GM12891 (cell line): ENCODE measurements at places on chromosomes 3 and 15.

DNA sequence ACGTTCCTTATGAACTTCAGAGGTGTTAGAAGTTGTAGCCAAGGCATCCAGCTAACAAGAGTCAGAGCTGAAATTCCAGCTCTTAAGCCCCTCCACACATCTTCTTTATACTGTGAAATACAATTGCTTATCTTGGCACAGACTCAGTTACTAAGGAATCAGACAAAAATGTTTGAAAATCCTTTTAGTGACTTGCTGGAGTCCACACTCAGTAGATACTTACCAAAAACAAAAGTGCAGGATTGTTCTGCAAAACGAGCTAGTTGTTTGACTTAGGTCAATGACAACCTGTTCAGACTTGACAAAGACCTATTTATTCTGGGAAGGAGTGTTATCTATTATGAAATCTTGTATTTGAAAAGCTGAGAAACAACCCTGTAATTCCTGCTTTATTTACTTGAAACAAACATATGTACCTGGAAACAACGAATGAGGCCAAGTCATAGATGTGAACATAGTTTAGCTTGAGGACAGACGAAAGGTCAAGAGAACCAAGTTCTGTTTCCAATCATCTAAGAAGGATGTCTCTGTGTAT is 38.5 kb downstream of the B3GNT5 start:
- DNase-seq, result no peak

DNA sequence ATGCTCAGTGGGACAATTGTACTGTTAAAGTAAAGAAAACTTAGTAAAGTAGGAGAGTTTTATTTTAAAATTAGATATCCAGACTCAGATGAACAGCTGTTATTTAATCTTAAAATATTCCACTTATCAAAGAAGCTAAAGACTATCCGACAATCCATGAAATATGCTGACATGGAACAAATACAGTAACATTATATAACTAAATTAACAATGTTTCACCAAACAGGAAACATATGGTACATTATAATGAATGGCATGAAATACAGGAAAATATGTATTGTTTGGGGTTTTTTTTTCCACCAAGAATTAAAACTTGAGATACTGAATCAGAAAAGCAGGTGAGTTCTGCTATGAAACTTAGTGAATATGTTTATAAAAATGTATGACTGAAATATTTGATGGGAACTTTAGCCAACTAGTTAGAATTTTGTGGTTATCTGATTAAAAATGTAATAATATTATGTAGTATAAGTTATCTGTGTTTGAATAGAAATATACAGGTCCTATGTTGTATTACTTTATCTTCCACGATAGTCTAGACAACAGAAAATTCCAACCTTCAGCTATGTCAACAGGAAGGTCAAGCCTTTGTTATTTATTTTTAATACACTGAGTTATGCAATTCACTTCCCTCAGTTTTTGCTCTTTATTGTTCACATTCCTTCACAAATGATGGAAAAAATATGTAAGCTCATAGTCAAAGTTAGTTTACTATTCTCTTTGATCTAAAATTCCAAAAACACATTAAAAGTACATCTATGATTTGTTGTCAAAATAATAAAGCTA is 72.7 kb downstream of the UACA start:
- no peak for DNase-seq

- no peak for DNase-seq
Measured at GRCh38 chr3:147267434-147267833, 138.9 kb downstream of the ZIC4 start.

DNA sequence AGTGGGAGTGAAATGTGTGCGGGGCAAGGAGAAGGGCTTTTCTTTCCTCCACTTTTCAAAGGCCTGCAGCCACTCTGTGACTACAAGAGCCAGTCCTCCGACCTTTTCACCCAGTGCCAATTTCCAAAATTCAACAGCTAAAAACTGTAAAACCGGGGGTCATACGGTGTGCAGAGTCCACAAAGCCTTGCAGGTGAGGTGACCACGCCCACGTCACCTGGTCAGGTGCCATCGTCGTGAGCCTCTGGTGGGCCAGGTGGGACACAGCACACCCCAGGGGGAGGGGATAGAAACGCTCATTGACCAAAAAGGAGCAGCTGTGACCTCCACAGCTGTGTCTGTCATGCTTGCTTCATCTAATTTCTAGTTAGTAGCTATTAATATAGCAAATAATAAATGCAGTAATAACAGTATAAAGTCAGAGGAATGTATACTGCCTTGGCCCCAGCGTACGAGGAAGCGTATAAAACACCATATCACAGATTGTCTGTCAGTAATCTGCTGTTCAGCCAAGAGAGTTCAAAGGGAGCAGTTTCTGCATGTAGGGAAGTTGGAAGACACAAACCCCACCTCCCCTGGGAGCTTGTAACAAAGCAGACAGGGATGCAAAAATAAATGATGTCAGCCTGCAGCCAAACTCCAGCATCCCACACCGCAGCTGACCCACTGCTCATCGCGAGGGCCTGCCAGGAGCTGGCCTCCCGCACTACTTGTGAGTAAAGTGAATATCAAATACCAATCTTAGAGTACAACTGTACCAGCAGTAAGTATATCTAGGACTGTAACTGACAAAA is 86.7 kb downstream of the VGLL4 start:
- DNase-seq, result no peak

DNA sequence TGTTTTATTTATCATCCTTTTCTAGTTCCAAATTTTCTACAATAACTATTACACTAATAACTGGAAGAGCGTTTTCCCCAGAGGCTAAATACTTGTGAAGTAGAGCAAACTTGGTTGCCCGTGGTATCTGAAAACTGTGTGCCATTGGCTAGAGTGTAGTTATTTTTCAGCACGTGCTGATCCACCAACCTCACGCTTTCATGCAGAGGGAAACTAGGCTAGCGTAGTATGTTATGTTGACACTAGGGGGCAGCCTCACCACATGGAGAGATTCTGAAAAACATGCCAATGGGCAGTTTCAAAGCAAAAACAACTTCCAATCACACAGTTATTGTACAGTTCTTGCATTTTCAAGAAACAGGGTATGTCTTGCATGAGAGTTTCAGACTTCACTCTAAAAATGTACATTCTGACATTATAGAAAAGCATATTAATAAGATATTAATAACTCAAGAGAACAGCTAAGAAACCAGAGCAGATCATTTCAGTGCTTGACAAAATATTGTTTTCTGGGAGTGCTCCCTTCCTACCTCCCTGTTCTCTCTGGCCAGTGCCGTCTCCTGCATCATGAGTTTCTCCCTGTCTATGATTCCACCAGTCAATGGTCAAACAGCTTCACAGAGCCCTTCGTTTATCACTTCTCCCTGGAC is 39.7 kb downstream of the SPATA12 start:
- peak; percentile 44 for DNase-seq

GRCh38 chr3:71008350-71008935 is 575.1 kb downstream of the FOXP1 start:
- DNase-seq, result no peak

GRCh38 chr3:190009614-190010013 is 111.1 kb downstream of the P3H2 start:
- no peak for DNase-seq

GRCh38 chr3:118817748-118818165 is 216.9 kb downstream of the IGSF11 start:
- DNase-seq, result peak; percentile 11

DNA sequence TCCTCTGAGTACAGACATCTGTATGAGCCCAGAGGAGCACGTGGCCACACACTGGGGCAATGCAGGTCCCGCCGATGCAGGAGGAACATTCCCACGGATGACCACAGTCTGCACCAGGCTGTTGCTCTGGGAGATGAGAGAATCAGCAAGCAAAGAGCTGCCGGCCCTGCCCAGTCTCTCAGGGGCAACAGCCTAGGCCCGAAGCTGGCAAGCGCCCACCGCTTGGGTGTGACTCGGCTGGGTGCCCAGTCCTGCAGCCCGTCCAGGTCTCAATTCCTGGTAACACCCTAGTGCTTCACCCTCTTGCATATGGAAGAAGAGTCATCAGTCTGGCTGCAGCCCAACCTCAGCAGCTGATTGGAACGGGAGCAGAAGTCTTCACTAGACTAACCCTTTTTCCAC is 153.7 kb upstream of the HES1 start:
- DNase-seq, result no peak

DNA sequence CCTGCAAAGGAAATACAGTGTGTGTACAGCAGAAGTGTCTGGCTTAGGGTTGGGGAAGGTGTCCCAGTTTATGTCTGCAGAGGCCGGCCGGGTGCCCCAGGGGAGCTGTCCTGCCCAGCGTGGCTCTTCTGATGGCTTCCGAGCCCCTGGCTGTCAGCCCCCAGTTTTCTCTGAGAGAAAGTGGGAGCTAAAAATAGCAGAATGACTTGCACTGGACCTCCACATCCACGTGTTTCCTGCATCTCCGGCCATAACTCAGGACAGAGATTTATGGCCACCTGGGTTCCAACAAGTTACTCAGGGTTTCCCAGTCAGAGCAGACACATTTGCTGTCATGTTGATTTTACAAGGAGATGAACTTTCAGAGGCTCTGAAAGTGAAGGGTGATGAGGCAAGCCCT is 192.0 kb downstream of the ATP10A start:
- no peak for DNase-seq

- DNase-seq, result no peak
Measured at GRCh38 chr3:119964294-119964693, 130.0 kb downstream of the GSK3B start.

- no peak for DNase-seq
Measured at GRCh38 chr15:97977734-97978133, 17.2 kb downstream of the ARRDC4 start.

- DNase-seq, result no peak
Measured at GRCh38 chr15:95825671-95826411, 504.7 kb upstream of the NR2F2 start.

- no peak for DNase-seq
Measured at GRCh38 chr3:49805897-49806701, 3.0 kb downstream of the INKA1 start.

DNA sequence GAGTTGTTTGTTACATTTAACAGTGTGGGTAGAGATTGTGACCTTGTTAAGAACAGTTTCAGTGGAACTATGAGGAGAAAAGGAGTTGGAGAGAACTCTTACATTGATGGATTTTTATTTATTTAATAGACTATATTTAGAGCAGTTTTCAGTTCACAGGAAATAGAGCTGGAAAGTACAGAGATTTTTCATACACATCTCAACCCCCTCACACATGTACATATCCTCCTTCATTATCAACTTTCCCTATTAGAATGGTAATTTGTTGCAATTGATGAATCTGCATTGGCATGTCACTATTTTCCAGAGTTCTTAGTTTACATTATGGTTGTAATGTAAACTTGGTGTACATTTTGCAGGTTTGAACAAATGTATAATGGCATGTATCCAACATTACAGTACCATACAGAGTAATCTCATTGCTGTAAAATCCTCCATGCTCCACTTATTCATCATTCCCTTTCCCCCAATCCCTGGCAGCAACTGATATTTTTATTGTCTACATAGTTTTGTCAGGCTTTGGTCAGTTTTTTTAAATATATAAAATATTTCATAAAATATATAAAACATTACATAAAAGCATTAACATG is 756.6 kb upstream of the DPPA4 start:
- no peak for DNase-seq

- no peak for DNase-seq
Measured at GRCh38 chr15:92809880-92810361, 90.2 kb upstream of the CHD2 start.

DNA sequence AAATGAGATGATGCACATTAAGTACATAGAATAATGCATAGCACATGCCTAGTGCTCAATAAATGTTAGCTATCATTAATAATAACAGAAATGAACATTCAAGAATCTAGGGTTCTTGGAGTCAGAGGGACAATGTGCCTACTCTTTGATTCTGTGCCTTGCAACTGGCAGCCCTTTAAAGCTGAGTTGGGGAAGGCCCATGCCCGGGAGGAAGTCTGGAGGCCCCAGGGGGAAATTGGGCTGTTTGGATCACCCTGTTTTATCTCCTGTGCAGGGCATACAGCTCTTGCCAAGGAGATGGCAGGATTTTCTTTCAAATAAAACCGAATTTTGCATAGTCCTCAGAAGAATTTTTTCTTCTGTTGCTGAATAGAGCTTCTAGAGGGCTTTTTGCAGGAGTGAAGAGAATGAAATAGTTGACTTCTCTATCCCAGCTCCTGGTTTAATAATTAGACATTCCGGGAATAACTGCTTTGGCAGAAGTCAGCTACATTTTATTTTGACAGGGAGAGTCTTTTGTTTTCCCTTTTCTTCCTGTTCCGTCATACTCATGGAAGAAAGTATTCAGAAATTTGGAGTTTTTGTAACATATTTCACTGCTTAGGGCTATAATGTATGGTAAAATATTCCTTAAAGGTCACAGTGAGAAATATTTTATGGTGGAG is 18.0 kb upstream of the KCNAB1 start:
- no peak for DNase-seq

GRCh38 chr3:70603103-70603502 is 290.7 kb upstream of the MDFIC2 start:
- no peak for DNase-seq

DNA sequence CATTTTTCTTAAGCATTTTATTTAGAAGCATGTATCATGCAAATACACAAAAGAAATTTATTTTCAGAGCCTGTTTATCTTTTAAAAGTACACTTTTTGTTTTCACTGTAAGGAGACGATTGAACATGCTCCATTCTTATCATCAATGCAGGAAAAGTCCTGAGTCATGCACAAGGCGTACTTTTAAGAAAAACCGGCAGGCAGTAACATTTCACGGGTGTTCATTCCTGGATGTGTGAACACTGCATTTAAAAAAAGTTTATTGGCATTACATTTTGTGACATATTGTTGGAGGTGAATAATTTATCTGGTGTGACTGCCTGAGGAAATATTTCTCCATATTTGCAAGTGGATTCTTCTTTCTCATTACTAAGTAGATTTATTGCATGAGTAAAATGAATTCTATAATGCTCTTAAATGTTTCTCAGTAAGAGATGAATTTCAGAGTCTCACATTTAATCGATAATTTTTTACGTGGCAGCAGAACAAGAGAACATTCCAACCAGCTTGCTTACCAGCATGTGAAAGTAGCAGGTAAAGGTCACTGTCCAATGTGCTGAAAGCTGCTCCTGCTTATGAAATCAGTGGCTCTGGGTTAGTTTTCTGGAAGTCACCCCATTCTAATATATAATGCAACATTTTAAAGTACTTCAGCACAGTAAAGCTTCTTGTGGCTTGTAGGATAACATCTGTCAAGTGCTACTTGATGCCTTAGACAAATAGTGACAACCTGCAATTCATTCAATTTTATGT is 87.0 kb downstream of the SV2B start:
- no peak for DNase-seq

- DNase-seq, result no peak
Measured at GRCh38 chr3:194137008-194137505, 1.1 kb downstream of the HES1 start.

GRCh38 chr15:36887214-36887961 is 213.0 kb downstream of the MEIS2 start:
- DNase-seq, result no peak
